Mesothelial cell of epicardium (in vitro differentiated cells): ENCODE measurements at places on chromosomes 1 and 21. TPM values are rescaled to one million over a fixed set of nuclear protein-coding genes. Genes with fewer than 3 reads are reported as not detected.

Gene BMP8A
- total RNA-seq, result 0.27 TPM in 1 of 3 replicates, not detected in the others

Gene S100A7
- total RNA-seq, result not detected in 3 replicates

Gene ZSWIM5
- 2.0 to 2.5 TPM (median 2.4 TPM) in 3 replicates for total RNA-seq

Gene NBPF20
- total RNA-seq, result 4.5 to 5.0 TPM (median 4.9 TPM) in 3 replicates

Gene TRIM45
- total RNA-seq, result 39.1 to 41.5 TPM (median 40.0 TPM) in 3 replicates

Gene OR2T5
- total RNA-seq, result not detected in 3 replicates

Gene H3-3A
- 796 to 806 TPM (median 800 TPM) in 3 replicates for total RNA-seq

DNA sequence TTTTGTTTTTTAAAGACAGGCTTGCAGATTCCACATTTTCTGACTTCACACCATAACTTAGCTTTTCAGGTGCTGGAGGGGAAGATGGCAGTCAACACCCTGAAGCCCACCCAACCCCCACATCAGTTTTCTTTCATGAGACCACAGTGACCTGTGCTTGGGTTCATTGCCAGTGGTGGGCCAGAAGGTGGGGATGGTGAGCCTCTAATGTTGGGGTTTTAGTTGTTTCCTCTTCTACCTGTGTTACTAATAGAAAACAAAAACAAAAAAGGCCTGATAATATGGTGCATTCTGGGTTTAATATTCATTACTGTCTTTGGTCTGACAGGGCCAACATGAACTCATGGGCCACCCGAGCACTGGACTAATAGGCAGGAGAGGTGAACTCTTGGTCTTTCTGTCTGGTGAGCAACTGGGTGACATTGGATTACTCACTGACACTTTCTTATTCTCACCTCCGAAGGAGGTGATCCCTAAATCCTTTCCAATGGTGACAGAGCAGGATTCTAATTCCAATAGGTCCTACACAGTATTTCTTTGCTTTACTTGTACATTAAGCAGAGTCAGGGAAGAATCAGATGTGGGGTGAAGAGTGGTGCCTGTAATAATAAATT is 132.8 kb downstream of the CLIC6 start:
- H3K4me3 ChIP-seq, result no peak overlapping the region
- peaks cover 42% of the 10 kb centered on the region for H3K36me3 ChIP-seq
- no peak for DNase-seq

DNA sequence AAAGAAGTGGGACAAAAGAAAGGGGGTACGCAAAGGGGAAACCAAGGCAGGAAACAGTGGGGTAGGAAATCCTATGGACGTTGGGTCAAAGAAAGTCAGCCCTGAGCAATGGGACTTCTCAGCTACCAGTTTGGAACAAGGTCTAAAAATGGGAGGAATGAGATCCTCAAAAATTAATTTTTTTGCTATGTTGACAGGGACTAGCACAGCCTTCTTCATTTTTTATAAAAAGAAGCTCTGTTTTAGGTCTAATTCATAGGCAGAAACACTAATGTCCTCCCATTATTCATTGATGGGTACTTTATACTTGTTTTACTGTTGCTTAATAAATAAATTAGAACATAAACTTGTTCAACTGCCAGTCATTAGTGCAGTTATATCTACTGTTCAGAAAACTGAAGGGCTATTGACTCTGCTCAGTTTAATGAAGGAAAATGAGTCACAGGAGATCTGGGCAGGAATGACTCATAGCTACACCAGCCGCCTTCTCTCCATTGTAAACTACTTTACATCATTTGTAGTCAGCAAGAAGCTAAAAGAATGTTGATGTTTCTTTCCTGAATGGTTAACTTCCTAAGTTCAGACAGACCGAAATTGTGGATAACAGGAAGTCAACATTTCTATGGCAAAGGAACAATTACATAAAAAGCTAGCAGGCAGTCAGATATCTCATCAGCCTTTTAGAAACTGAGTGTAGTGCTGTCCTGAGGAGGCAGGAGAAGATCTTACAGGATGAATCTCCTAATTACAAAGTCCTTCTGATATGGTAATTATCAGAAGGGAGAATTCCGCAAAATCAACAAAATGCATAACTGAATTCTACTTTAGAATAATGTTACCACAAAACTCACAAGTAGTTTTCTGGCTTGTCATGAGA is 356.4 kb upstream of the PKN2 start:
- H3K36me3 ChIP-seq, result no peaks in the 10 kb centered on the region
- H3K4me3 ChIP-seq, result no peak overlapping the region
- DNase-seq, result no peak
- H3K27me3 ChIP-seq, result peaks cover 1% of the 10 kb centered on the region
- no peaks in the 10 kb centered on the region for H3K4me1 ChIP-seq

- no peaks in the 10 kb centered on the region for H3K36me3 ChIP-seq
- no peak overlapping the region for H3K4me3 ChIP-seq
- peak overlapping the region; percentile 72 for H3K27ac ChIP-seq
- peaks cover 27% of the 10 kb centered on the region for H3K27me3 ChIP-seq
Observed at GRCh38 chr1:201192261-201192788, 1.7 kb downstream of the IGFN1 start.

DNA sequence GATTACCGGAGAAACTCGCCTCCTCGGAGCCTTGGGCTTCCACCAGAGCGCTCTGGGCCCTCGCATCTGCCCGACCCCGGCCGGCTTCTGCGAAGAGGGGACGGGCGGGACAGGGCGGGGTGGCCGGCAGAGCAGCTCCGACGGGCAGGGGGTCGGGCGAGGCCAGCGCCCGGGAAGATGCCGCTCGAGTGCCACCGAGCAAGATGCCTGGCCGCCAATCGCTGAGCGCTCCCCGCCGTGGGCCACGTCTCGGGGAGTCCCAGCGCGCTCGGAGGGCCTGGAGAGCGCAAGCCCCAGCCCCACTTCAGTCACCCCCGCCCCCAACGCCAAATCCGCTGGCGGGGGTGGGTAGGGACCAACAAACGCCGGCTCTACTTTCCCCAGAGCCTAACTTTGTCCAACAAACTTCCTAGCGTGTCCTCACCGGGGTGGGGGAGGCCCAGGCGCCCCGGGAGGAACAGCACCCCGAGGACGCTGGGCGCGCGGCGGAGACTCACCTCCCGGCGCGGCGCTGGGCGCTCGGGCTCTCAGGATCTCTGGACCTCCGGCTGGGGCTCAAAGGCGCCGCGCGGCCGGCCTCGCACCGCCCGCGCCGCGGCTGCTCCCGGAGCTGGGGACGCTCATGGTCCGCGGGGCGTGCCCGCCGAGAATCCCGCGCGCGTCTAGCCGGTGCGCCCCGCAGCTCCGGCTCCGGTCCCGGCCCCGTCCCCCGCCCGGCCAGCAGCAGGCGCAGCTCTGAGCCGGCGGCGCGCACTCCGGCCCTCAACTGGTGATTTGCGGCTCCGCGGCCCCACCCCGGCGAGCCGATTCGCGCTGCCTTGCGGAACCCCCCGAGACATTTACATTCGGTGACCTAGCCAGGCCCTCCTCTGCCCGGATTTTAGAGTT is at the start of gene BCAR3:
Gene BCAR3 (minus strand): TSS at position 737 of the 888 bp plus-strand sequence. CDS start 6,907 bp downstream, outside the sequence.
- peak; percentile 48 for DNase-seq
- H3K36me3 ChIP-seq, result no peaks in the 10 kb centered on the region
- peak within 1 kb of the TSS; percentile 84 for H3K27ac ChIP-seq
- peak within 1 kb of the TSS; percentile 90 for H3K4me3 ChIP-seq
- H3K27me3 ChIP-seq, result peaks cover 36% of the 10 kb centered on the region

- no peak for DNase-seq
- peaks cover 23% of the 10 kb centered on the region for H3K4me1 ChIP-seq
- H3K27ac ChIP-seq, result no peak overlapping the region
- peak overlapping the region; percentile 21 for H3K4me3 ChIP-seq
- H3K36me3 ChIP-seq, result no peaks in the 10 kb centered on the region
Observed at GRCh38 chr1:165352442-165353293, 3.8 kb downstream of the LMX1A start.

- H3K4me3 ChIP-seq, result no peak overlapping the region
- no peaks in the 10 kb centered on the region for H3K27me3 ChIP-seq
- peak overlapping the region; percentile 71 for H3K27ac ChIP-seq
- no peak for DNase-seq
- peaks cover 3% of the 10 kb centered on the region for H3K4me1 ChIP-seq
- H3K36me3 ChIP-seq, result peaks cover 35% of the 10 kb centered on the region
Observed at GRCh38 chr1:52348704-52349300, 17.2 kb downstream of the CC2D1B start.

- DNase-seq, result no peak
- H3K27ac ChIP-seq, result no peak overlapping the region
- H3K36me3 ChIP-seq, result no peaks in the 10 kb centered on the region
- peaks cover 12% of the 10 kb centered on the region for H3K4me1 ChIP-seq
- no peak overlapping the region for H3K4me3 ChIP-seq
Observed at GRCh38 chr1:36822648-36823047, 211.7 kb downstream of the GRIK3 start.

GRCh38 chr1:42176902-42177519 is 12.5 kb upstream of the GUCA2A start:
- peaks cover 5% of the 10 kb centered on the region for H3K36me3 ChIP-seq
- peaks cover 54% of the 10 kb centered on the region for H3K4me1 ChIP-seq
- H3K27me3 ChIP-seq, result no peaks in the 10 kb centered on the region
- H3K4me3 ChIP-seq, result no peak overlapping the region
- H3K27ac ChIP-seq, result no peak overlapping the region

GRCh38 chr1:246029616-246030015 is 477.5 kb downstream of the SMYD3 start:
- no peak overlapping the region for H3K27ac ChIP-seq
- no peak overlapping the region for H3K4me3 ChIP-seq
- peaks cover 9% of the 10 kb centered on the region for H3K36me3 ChIP-seq

- H3K27ac ChIP-seq, result no peak overlapping the region
- no peaks in the 10 kb centered on the region for H3K27me3 ChIP-seq
- no peak for DNase-seq
- H3K4me1 ChIP-seq, result peaks cover 4% of the 10 kb centered on the region
- no peak overlapping the region for H3K4me3 ChIP-seq
Observed at GRCh38 chr1:98669355-98670296, 8.1 kb downstream of the SNX7 start.

GRCh38 chr21:35559128-35559828 is 501.0 kb downstream of the SETD4 start:
- H3K4me1 ChIP-seq, result peaks cover 3% of the 10 kb centered on the region
- no peaks in the 10 kb centered on the region for H3K36me3 ChIP-seq
- H3K27ac ChIP-seq, result no peak overlapping the region

DNA sequence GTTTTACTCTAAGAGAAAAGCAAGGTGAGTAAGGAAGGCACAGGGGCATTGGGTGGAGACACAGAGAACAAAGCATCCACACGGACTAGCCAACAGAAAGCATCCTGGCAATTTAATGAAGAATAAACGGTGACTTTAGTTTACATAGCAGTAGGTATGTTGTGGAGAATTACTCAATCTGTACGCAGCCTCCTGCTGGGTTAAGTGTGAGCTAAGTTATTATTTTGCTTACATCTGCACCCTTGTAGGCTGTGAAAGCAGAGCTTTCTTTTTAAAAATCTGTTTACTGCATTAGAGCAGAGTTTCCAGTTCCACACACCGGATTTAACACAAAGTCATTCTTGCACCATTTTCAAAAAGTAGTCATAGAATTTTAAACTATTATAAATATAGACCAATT is 144.5 kb downstream of the AKT3 start:
- no peak for DNase-seq
- H3K36me3 ChIP-seq, result no peaks in the 10 kb centered on the region
- peaks cover 3% of the 10 kb centered on the region for H3K4me1 ChIP-seq
- no peaks in the 10 kb centered on the region for H3K27me3 ChIP-seq
- no peak overlapping the region for H3K27ac ChIP-seq

- no peak overlapping the region for H3K4me3 ChIP-seq
- no peaks in the 10 kb centered on the region for H3K36me3 ChIP-seq
- H3K27me3 ChIP-seq, result no peaks in the 10 kb centered on the region
Observed at GRCh38 chr1:17165823-17166222, 39.1 kb upstream of the PADI1 start.
